ENCODE measurements at places on chromosomes 13 and 19.

DNA sequence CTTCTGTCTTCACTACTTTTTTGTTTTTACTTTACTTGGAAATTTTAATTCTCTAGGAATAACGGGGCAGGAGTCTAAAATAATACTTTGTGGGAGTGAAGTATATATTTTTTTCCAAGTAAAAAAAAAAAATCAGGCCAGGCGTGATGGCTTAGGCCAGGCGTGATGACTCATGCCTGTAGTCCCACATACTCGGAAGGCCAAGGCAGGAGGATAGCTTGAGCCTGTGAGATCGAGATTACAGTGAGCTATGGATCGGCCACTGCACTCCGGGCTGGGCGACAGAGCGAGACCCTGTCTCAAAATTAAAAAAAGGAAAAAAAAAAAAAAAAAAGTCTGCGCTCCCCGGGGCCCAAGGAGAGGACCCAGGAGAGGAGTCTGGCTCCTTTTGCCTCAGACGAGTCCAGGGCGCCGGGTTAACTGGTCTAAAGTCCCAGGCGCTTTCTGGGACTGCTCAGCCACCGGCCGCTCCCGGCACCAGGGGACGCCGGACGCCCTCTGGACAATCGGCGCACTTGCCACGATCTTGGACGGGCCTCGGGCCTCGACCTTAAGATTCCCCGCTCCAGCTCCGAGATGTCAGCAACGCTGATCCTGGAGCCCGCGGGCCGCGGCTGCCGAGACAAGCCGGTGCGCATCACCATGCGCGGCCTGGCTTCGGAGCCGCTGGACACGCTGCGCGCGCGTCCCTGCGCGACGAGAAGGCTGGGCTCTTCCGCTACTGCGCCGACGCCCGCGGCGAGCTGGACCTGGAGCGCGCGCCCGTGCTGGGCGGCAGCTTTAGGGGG lies 2.7 kb upstream of the ZFP82 start:
- DNase-seq = no peak

DNA sequence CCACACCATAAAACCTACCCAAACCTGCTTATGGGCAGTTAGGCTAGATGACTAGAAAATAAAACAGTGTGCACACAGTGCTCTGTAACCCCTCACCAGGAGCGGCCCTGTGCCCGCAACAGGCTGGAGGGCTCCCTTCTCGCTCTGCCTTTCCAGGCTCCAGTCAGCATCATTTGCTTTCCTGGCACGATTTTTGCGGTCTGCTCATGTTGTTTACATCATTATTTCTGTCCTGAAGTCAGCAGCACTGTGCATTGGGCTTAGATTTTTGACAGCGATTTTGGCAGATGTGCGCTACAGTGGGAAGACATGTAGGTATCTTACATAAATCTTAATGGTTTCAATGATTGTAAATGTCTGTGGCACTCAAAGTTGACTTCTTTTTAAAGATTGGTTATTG lies 344.0 kb downstream of the MTUS2 start:
- no peak for DNase-seq

DNA sequence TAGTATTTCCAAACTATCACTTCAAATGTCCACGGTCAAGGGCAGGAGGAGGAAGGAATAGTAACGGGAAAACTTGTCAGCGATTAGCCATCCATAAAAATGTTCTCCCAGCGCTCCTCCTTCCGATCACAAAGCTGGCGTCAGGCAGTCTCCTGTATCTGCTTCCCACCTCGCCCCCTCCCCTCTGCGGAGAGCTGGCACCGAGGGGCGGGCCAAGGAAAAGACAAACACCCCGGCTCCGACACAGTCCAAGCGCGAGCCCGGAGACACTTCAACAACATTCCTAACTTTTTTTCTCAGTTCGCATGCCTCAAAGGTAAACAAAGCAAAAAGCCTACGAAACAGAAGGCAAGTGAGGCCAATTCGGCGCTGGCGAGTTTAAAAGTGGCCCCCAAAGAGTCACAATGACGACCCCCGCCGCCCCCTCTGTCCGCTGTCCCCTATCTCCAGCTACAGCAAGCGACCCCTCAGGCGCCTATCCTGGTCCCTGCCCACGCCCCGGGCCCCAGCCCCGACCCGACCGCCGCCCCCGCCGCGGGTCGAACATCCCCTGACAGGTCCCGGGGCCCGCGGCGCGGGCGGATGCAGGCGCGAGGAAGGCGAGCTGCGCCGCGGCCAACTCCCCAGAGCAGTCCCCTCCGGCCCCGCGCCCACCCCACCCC lies 736 bp downstream of the SMAD9 start:
- DNase-seq = no peak

- no peak for DNase-seq
Measured at GRCh38 chr13:80921541-80921940, 580.6 kb upstream of the SPRY2 start.

DNA sequence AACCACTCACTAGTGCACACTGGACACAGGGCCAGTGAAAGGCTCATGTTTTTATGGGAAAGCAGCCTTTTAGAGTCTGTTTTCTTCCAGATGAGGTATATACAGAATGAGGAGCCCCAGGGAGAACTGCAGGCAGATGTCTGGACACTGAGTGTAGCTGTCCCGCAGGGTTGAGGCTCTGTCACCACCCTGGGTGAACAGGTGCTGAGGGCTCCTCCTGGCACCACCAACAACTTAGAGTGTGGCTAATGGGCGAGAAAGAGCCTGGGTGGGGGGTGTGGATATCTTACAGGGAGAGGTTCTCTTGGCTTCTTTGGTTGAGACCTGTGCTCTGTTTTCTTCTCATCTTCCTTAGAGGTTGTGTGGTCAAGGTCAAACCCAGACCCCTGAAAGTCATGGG lies 202.1 kb upstream of the GPR12 start:
- no peak for DNase-seq
